ENCODE measurements at places on chromosomes 7 and 10. TPM values are rescaled to one million over a fixed set of nuclear protein-coding genes. Genes with fewer than 3 reads are reported as not detected.

GRCh38 chr7:10789170-10789569, 184.5 kb upstream of the PHF14 start:
- H3K27ac ChIP-seq, result no peak overlapping the region
- no peaks in the 10 kb centered on the region for H3K36me3 ChIP-seq
- no peaks in the 10 kb centered on the region for H3K27me3 ChIP-seq
- H3K4me1 ChIP-seq, result no peaks in the 10 kb centered on the region
- DNase-seq, result no peak

The AGAP4 gene
- 76.1 TPM for total RNA-seq

The TDRD1 gene
- 0.99 TPM for total RNA-seq

DNA sequence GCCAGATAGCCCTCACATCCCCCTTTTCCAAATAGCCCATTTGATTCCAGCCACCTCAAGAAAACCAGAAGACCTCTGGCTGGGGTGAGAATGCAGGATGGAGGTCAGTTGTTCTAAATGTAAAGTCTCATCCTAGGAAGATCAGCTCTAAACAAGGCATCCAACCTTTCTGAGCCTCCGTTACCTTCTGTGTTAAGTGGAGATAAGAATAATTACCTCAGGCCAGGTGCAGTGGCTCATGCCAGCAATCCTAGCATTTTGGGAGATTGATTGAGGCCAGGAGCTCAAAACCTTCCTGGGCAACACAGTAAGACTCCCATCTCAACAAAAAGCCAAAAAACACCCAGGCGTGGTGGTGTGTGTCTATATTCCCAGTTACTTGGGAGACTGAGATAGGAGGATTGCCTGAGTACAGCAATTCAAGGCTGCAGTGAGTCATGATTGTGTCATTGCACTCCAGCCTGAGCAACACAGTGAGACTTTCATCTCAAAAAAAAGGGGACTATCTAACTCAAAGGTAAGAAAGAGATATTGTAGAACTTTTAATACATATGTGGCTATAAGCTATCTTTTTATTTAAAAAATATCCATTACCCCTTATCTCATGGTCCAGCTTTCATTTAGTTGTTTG, 43.5 kb downstream of the PRTFDC1 start:
- H3K27ac ChIP-seq, result no peak overlapping the region
- no peak for DNase-seq
- H3K4me1 ChIP-seq, result no peaks in the 10 kb centered on the region
- H3K36me3 ChIP-seq, result no peaks in the 10 kb centered on the region
- H3K4me3 ChIP-seq, result no peak overlapping the region

DNA sequence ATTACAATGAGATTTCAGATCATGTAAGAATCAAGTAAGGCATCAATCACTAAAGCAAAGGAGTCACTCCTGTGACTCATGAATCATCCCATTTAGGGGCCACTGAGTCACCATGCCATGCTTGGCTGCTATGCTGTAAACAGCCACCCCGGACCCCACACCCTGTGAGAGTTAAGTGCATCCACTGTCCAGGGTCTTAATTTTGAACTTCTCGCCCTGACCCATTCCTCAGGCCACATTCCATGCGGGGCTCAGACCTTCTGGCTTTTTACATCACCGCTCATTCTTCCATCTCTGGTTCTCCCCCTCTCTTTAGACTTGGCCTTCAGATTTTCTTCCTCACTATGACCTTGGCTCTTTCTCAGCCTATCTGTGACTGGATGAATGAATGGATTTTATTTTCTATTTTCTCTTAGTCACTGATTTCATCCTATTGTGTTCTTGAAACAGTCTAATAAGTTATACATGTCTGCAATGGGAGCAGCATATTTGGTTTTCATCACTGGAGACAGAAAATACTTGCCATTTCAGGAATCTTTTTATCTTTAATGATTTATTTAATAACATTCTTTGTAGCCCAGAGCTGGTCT, 239.6 kb downstream of the SKIDA1 start:
- DNase-seq, result no peak
- no peak overlapping the region for H3K4me3 ChIP-seq
- H3K4me1 ChIP-seq, result no peaks in the 10 kb centered on the region
- H3K36me3 ChIP-seq, result no peaks in the 10 kb centered on the region

DNA sequence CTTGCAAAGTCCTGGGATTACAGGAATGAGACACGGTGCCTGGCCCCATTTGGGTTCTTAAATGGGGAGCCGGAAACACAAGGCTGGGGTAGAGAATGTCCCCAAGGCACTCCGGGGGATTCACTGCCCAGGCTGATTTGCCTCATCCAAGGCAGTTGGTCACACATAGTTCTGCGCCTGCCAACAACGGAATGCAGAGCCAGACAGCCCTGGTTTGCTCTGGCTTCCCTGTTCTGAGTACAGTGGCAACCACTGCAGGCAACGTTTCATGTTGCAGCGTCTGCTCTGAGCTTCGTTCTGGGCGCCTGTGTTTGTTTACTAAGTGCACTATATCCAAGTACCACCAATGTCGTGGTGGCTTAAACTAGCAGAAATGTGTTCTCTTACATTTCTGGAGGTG, 61.7 kb upstream of the C1QL3 start:
- H3K4me1 ChIP-seq, result no peaks in the 10 kb centered on the region
- no peaks in the 10 kb centered on the region for H3K27me3 ChIP-seq
- no peak for DNase-seq

The CYP2C9 gene
- not detected for total RNA-seq

DNA sequence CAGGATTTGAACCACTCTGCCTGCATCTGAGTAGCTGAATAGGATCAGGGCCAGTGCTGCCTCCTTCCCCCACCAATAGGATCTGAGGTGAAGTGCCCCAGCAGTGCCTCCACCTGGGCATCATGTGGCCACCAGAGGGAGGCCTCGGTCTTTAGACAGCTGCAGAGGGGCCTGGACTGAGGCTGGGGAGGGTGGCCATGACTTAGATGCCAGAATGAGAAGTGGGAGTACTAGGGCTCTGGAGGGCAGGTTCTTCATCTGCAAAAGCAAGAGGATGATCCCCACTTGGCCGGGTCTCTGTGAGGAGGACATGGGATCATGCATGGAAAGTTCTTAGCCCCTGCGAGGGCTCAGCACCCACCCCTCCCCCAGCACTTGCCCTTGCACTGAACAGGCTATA, 56.9 kb downstream of the NEUROG3 start:
- no peak for DNase-seq
- no peak overlapping the region for H3K4me3 ChIP-seq
- H3K36me3 ChIP-seq, result no peaks in the 10 kb centered on the region
- H3K27me3 ChIP-seq, result no peaks in the 10 kb centered on the region

The MLXIPL gene
- total RNA-seq, result 33.0 TPM

The CDNF gene
- total RNA-seq, result 15.3 TPM

- no peak overlapping the region for H3K27ac ChIP-seq
- H3K36me3 ChIP-seq, result no peaks in the 10 kb centered on the region
- no peak for DNase-seq
- H3K4me3 ChIP-seq, result no peak overlapping the region
- no peaks in the 10 kb centered on the region for H3K27me3 ChIP-seq
Observed at GRCh38 chr7:48959676-48960075, 35.3 kb downstream of the CDC14C start.

GRCh38 chr10:116056445-116057293, 216.3 kb downstream of the GFRA1 start:
- H3K36me3 ChIP-seq, result no peaks in the 10 kb centered on the region
- H3K27ac ChIP-seq, result no peak overlapping the region
- no peaks in the 10 kb centered on the region for H3K27me3 ChIP-seq
- H3K4me1 ChIP-seq, result no peaks in the 10 kb centered on the region

DNA sequence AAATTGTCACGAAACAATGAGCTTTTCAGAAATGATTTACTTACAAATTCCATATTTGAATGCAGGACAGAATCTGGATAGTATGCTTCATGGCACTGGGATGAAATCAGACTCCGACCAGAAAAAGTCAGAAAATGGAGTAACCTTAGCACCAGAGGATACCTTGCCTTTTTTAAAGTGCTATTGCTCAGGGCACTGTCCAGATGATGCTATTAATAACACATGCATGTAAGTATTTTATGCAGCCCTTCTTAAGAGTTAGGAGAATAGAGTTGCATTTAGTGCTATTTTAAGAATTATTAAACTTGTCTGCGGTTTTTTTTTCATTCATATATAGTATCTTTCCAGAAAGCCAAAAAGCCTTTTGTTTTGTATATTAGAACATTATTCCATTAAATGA, 67.4 kb downstream of the MMRN2 start:
- no peaks in the 10 kb centered on the region for H3K4me1 ChIP-seq
- H3K4me3 ChIP-seq, result no peak overlapping the region
- DNase-seq, result no peak

The AMPH gene
- 2.6 TPM for total RNA-seq

DNA sequence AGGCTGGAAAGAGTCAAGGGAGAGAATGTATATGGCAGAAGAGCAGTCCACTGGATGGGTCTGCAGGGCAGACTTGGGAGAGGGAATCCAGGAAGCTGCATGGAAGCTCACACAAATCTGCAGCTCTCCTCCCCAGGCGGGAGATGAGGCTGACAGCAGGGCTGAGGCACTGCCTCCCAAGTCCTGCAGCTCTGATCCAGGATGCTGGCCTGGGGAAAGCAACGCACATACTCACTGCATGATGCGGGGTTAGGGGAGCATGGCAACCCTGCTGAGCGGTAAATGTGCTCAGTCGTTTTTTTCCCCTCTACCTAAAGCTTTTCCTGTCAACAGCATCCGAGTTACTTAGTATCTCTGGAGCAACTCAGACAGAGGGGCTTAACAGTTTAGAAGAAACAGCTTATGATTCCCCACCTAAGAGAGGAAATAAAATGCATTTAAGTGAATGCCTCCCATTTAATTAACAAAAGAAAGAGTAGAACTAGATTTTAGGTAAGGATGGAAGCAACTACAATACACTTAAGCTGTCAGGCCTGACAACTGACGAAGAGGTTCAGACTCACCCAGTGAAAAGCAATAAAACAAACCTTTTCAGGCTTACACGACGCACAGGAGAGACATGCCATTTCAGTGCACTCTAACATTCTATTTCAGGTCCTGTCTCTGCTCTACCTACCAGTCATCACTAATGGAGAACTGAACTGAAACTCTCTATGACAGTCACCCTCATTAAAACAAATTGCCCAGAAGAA, 37.0 kb downstream of the CHCHD3 start:
- no peak for DNase-seq
- no peaks in the 10 kb centered on the region for H3K36me3 ChIP-seq
- H3K4me3 ChIP-seq, result no peak overlapping the region

GRCh38 chr10:110547139-110547761, 20.2 kb upstream of the SMC3 start:
- H3K4me3 ChIP-seq, result no peak overlapping the region
- no peaks in the 10 kb centered on the region for H3K4me1 ChIP-seq
- no peaks in the 10 kb centered on the region for H3K36me3 ChIP-seq
- no peak overlapping the region for H3K27ac ChIP-seq
- no peak for DNase-seq

GRCh38 chr7:46432708-46433107, 511.6 kb upstream of the IGFBP3 start:
- H3K27ac ChIP-seq, result no peak overlapping the region
- H3K27me3 ChIP-seq, result no peaks in the 10 kb centered on the region
- no peaks in the 10 kb centered on the region for H3K4me1 ChIP-seq
- H3K4me3 ChIP-seq, result no peak overlapping the region
- DNase-seq, result no peak
- H3K36me3 ChIP-seq, result no peaks in the 10 kb centered on the region

DNA sequence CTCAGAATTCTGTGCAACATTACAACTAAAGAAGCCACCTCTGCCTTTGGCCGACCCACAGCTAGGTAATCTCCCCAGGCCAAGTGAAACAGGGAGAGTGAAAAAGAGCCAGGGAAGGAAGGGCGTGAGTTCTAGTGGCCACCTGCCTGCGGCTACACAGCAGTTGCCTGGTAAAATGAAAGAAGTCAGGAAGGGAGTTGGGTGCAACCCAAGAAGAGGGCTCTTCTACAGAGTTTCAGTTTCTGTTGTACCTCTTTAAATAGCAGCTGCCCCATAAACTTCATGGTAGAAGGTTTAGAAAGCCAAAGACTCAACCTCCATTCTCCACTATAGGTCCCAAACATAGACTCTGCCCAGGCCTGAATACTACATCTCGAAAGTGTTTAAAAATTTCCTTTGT, 76.2 kb upstream of the TMEM168 start:
- peaks cover under 1% of the 10 kb centered on the region for H3K36me3 ChIP-seq
- no peak overlapping the region for H3K27ac ChIP-seq
- DNase-seq, result no peak
- H3K4me1 ChIP-seq, result no peaks in the 10 kb centered on the region
- no peaks in the 10 kb centered on the region for H3K27me3 ChIP-seq

The GIMAP2 gene
- total RNA-seq, result 0.66 TPM

GRCh38 chr10:128044186-128044585, 82.0 kb downstream of the MKI67 start:
- no peaks in the 10 kb centered on the region for H3K27me3 ChIP-seq
- H3K4me1 ChIP-seq, result no peaks in the 10 kb centered on the region
- no peaks in the 10 kb centered on the region for H3K36me3 ChIP-seq
- no peak overlapping the region for H3K27ac ChIP-seq
- H3K4me3 ChIP-seq, result no peak overlapping the region

The ICA1 gene
- total RNA-seq, result 71.2 TPM

DNA sequence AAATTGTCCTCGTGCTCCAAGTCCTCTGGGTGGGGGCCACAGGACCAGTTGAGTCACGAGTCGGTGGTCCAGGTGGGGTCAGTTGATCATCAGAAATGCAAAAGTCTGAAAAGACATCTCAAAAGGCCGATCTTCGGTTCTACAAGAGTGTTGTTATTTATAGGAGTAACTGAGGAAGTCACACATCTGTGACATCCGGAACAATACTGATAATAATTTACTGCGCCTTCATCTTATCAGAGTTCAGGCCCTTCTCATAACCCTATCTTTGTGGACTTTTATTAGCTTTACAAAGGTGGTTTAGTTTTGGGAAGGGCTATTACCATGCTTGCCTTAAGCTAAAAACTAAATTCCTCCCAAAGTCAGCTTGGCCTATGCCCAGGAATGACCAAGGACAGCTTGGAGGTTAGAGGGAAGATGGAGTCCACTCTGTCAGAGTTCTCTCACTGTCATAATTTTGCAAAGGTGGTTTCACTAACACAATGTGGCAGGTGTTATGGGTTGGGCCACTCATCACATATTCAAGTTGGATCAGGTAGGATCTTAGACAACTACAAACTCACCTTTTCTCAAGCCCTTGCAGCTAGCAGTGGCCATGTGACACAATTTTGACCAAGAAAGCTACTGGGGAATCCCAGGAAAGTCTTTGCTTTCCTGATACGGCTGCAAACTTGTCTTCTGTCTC, 54.7 kb upstream of the CHST3 start:
- H3K4me3 ChIP-seq, result no peak overlapping the region
- no peak overlapping the region for H3K27ac ChIP-seq
- H3K36me3 ChIP-seq, result no peaks in the 10 kb centered on the region
- H3K27me3 ChIP-seq, result no peaks in the 10 kb centered on the region

- no peak overlapping the region for H3K4me3 ChIP-seq
- H3K36me3 ChIP-seq, result no peaks in the 10 kb centered on the region
- DNase-seq, result no peak
- H3K27ac ChIP-seq, result no peak overlapping the region
- H3K4me1 ChIP-seq, result no peaks in the 10 kb centered on the region
Observed at GRCh38 chr10:27625452-27626211, 120.0 kb downstream of the MKX start.

The OR2A12 gene
- not detected for total RNA-seq

DNA sequence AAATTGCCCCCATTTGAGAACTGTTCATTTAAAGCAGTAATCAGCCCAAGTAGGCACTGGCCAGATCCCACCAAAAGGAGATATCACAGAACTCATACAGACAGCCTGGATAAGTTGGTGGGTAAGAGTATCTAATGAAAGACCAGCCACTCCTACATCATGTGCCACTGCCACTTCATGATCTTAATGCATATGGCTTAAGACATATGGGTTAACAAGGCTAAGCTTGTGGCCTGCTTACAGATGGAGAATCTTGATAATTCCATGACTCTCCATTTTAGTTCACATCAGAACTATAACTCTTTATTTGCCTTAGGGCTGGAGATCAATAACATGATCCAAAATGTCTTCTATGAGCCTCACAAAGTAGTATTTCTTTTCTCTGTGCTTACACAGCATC, 6.8 kb upstream of the IFIT1B start:
- no peak overlapping the region for H3K4me3 ChIP-seq
- H3K36me3 ChIP-seq, result no peaks in the 10 kb centered on the region
- H3K27ac ChIP-seq, result no peak overlapping the region
- no peak for DNase-seq
- H3K27me3 ChIP-seq, result no peaks in the 10 kb centered on the region

Data from body of pancreas (tissue), 4 donors.